Stimulated activated naive CD4-positive, alpha-beta T cell treated with Interleukin-2 at 50 U/mL for 16 hours (primary cell): ENCODE measurements at places on chromosomes 4 and X.

DNA sequence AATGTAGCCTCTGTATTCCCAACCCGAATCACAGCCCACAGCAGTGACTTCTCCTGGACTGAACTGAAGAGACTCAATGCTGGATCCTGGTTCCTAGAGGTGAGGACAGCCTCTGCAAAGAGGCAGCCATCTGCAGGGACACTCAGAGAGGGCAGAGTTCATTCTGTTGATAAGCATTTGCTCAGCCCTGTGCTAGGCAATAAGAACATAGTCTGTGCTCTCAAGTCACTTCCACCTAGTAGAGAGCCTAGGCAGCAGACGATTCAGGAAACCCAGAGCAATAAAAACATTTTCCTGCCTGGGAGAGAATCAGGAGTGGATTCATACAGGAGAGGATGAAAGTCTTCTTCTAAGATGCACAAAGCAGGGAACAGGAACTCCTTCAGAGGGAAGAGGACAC is 4.3 kb downstream of the GDPD2 start:
- no peak for DNase-seq

GRCh38 chr4:98470831-98471230 is 187.6 kb downstream of the TSPAN5 start:
- no peak for DNase-seq

DNA sequence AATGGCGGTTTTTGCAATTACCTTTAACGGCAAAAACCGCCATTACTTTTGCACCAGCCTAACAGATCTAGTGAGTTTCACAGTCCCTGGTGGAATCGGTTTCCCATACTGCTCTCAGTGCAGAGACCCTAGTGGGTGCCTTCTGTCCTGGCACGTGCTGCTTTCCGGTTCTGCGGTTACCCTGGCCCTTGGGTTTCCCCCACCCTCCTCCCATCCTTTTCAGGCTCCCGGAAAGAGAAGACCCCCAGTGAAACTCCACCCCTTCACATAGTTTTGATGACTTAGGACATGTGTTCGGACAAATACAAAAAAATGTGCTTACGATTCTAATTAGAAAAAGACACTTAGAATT is 36.9 kb downstream of the NLGN3 start:
- peak; percentile 45 for DNase-seq

- DNase-seq = peak; percentile 35
Observed at GRCh38 chrX:136953867-136954787, 73.6 kb upstream of the RBMX start.

- no peak for DNase-seq
Observed at GRCh38 chrX:43706786-43707370, 50.8 kb downstream of the MAOA start.

DNA sequence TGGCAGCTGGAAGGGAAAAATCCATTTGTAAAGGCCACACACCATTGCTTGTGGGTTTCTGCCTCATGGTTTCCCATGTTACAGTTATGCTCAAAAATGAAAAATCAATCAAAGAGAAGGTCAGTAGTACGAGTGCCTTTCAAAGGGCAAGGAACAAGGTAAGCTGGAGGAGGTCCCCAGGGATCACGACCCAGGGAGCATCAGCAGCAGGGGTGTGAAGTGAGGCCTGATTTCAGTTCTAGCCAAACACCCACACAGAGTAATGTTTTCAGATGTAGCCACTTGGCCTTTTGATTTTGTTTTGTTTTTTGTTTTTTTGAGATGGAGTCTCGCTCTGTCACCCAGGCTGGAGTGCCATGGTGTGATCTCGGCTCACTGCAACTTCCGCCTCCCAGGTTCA is 69.4 kb upstream of the AFAP1 start:
- DNase-seq = no peak

DNA sequence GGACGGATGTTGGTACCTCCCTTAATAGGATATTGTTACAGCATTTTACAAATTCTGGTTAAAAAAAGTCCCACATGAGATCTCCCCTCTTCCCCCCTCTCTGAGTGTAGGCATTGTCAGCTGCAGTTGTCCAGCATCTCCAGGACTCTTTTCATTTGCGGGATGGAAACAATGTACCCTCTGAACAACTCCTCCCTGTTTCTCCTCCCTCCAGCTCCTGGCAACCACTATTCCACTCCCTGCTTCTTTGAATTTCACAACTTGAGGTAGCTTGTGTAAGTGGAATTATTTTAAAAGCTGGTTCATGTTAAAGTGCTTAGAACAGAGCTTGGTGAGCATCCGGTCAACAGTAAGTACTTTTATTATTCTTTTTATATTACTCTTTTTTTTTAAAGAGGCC is 69.8 kb downstream of the TBL1X start:
- DNase-seq = no peak

GRCh38 chr4:52059372-52059771 is 8.3 kb downstream of the SPATA18 start:
- no peak for DNase-seq

GRCh38 chr4:119589165-119589564 is 39.4 kb downstream of the PDE5A start:
- DNase-seq = no peak
